Stimulated activated effector memory CD8-positive, alpha-beta T cell treated with anti-CD3 and anti-CD28 coated beads, Interleukin-12 subunit alpha, Interleukin-12 subunit beta, amount 100 ng/mL, for 72 hours (primary cell): ENCODE measurements at places on chromosomes 12 and 14.

DNA sequence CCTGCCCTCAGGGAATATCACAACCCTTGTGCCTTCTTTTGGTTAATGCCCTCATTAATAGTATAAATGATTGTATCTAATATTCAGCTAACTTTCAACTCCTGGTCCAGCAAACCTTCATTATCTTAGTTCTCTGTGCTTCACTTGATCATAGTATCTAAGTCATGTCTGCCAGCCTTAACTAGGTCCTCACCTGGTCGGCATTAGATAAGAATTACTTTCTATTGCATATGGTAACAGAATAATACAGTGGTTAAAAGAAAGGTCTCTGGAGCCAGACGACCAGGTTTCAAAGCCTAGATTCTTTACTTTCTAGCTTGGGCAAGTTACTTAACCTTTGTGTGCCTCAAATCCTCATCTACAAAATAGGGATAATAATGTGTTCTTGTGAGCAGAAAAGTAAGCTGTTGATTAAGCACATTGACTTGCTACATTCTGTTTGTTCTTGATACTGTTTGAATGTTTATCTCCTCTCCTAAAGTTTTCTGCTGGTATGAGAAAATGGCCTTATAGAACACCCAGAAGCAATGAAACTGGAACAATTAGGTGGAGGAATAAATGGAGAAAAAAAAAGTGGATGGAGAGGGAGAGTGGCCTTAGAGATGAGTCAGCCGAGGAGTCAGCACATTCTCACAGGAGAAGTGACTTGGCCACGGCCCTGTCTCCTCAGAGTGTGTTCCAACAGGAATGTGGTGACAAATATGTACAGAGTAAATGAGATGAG, 176.1 kb downstream of the SLC25A21 start:
- DNase-seq: no peak

DNA sequence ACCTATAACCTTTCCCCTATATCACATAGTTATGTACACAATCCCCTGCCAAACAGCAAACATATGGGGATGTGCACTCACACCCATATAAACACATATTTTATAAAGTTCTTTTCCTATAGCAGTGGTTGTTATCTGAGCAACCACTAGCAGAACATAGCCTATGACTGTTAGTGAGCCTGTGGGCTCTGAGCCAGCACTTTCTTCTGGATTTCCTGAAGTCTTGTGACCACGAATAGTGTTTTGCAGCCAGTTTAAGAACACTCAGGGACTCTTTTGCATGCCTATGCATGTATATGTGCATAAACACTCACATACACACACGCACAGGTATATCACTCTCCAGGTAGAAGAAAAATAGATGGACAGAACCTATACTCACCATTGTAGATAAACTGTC, 17.1 kb downstream of the TESPA1 start:
- no peak for DNase-seq

GRCh38 chr14:99925471-99925870, 132.3 kb downstream of the EML1 start:
- DNase-seq: no peak

- no peak for DNase-seq
These were observed 171.7 kb downstream of the NRXN3 start for GRCh38 chr14:78341827-78342389.

DNA sequence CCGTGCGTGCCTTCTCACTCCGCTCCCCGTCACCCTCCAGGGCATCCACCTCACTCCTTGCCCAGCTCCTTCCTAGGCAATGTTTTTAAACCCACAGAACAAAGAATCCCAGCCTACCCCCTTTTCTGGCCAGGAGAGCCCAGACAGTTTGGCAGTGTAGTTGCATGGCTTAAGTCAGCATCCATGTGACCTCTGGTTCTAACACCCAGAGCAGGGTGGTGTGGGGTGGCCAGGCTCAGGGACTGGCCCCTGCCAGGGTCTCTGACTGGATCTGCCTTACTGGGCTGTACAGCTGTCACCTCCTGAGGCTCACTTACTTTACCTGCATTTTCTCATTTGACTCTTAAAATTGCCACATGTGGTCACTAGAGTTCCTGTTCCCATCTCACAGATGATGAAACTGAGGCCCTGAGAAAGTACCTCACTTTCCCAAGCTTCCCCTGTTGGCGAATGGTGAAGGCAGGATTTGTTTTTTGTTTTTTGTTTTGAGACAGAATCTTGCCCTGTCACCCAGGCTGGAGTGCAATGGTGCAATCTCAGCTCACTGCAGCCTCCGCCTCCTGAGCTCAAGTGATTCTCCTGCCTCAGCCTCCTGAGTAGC, 18.3 kb downstream of the SDS start:
- DNase-seq: no peak

GRCh38 chr12:103924761-103925641, 5.2 kb upstream of the HSP90B1 start:
- DNase-seq: peak; percentile 73

DNA sequence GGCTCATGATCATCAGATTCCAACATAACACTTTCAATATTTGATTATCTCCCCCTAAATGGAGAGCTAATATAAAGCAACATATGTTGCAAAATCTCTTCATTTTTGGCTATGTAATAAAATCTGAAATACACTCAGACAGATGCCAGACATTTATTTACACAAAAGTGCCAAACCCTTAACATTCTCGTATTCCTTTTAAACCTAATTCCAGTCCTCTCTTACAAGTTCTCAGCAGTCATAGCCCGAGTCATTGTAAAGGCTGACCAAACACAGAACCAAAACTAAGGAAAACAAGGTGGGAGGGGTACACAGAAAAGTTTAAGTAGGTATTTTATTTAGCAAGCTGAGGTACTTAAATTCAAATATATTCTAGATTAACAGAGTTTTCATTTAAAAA, 81.4 kb downstream of the LRP6 start:
- DNase-seq: no peak

DNA sequence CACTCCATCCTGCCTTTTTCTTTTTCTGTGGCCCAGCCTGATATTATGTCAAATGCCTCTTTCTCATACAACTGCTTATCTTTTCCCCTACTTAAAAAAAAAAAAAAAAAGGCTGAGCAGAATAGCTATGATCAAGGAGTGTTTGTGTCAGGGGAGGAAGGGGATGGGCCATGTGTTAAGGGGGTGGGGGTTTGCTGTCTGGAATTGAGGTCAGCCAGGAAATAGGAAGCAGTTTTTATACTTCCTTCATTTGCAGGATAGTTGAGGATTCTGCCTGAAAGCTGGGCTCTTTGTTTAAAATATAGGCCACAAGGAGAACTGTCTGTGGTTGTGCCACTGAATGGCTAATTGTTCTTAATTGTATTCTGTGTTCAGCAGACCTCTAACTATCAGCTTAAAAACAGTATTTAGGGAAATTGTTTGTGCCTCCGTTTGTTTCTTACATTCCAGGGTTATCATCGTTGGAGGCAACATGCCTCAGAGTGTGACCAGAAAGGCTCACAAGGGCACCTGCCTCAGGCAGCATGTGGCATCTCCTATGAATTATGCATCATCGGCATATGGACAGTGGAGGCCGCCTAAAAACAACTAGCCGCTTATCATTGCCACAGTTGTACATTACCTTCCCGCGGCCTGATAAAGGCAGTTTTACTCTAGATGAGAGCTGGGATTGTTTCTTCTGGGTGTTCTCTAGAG, 96.0 kb downstream of the SRGAP1 start:
- DNase-seq: no peak

GRCh38 chr12:5097786-5098185, 54.1 kb downstream of the KCNA5 start:
- DNase-seq: no peak

- no peak for DNase-seq
These were observed 77.7 kb downstream of the FLRT2 start for GRCh38 chr14:85607651-85608081.

DNA sequence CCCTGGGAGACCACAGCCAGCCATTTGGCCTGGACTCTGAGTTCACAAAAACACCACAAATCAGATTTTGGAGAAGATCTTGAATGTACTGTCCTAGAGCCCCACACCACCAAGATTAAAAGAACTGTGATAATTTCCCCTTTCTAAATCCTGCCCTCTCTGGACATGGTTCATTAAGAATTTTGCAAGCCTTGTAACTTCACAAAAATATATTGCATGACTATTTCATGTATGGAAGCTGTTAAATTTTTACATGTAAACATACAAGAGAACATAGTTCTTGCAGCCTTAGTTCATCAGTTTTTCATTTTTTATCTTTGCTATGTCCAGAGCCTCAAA, 97.0 kb downstream of the SCARB1 start:
- DNase-seq: no peak

DNA sequence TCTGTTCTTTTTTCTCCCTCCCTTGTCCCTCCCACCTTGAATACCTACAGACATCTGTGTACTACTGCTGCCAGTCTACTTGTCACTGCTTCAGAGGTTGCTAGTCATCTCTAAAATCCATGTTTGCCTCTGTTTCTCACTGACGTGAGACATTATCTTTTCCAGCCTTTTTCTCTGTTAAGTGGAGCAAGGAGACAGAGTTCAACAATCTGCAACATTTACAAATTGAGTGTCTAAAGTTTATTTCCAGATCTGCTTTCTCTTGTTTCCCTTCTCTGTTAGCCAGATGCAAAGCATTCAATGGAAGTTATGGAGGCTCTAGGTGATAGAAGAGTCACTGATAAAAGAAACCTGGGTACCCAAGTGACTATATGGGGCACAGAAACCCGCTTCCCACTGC, 47.5 kb upstream of the CNTN1 start:
- DNase-seq: no peak

GRCh38 chr14:97441740-97442362, 644.7 kb downstream of the VRK1 start:
- DNase-seq: no peak

- DNase-seq: no peak
These were observed 83.1 kb downstream of the ARL6IP4 start for GRCh38 chr12:123063535-123063934.

DNA sequence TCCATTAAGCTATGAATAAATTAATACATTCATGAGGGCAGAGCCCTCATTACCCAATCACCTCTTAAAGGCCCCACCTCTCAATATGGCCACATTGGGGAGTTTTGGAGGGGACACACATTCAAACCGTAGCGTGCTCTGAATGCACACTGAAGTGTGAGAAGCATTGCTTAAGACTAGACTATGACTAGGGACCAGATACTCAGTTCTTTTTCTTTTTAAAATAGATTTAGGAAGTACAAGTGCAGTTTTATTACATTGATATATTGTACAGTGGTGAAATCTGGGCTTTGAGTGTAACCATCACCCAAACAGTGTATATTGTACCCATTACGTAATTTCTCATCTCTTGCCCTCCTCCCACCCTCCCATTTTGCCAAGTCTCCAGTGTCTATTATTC, 21.0 kb upstream of the JDP2 start:
- no peak for DNase-seq

GRCh38 chr12:80549298-80549697, 105.3 kb downstream of the PTPRQ start:
- DNase-seq: no peak

DNA sequence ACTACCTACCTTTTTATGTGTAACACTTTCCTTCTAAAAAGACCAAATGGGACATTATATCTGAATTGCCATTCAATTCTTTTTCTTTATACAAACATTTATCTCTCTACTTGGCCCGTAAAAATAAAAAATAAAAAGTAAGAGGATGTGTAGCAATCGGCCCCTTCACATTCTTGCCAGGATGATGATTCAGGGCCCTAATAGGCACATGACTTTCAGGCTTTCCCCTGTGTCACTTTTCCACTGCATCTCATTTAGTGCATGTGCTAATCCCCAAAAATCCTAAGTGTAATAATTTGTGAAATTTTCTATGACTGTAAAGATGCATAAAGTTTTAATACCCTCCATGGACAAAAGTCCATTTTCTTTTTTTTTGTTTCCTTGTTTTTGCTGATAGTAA, 23.0 kb upstream of the ATP2B1 start:
- DNase-seq: no peak

DNA sequence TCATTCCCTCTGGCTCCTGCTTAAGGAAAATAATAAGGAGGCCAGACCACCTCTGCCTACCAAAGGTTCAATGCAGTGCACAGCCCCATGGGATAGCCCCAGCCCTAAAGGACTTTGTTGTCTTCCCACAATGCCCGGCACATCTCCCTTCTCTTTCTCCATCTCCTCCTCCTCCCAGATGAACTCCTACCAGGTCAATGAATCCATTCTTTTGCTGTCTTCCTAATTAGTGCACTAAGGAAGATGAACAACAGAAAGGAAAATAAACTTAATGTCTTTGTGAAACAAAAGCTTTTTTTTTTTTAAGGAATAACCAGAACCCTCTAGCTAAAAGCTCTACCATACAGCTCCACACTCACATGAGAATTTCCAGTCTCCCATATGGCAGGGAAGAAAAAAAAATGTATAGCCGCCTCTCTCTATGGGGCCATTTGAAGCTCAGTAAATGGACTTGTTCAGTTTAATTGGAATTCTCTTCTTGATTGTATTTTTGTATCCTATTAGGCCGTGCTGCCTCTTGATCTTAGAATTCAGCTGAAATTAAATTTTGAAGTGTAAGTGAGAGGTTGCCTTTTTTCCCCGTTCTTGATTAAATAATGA, 41.8 kb upstream of the HSPB8 start:
- DNase-seq: no peak
